ENCODE measurements at places on chromosomes 7 and 10.
A peak's percentile ranks its signal among the peaks of the same experiment; 100 is the strongest.

DNA sequence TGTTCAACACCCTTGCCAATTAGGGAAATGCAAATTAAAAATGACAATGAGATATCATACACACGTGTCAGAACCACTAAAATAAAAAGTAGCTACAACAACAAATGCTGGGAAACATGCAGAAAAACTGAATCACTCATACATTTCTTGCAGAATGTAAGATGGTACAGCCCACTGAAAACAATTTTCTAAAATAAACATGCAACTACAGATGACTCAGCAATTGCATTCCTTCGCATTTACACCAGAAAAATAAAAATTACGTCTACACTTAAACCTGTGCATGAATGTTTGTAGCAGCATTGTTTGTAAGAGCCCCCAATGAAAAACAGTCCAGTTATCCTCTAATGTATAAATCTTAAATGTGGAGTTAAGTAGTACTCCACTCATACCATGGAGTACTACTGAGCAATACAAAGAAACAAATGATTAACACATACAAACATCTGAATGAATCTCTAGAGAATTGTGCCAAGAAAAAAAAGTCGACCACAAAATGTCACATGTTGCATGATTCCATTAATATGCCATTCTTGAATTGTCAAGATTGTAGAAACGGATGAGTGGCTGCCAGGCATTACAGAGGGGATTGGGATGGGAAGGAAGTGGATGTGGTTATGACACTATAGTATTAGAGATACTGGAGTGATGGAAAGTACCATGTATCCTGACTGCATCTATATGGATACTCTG lies 134.6 kb upstream of the NPSR1 start:
- DNase-seq = no peak

- no peak for DNase-seq
Observed at GRCh38 chr7:73970801-73971229, 57.2 kb upstream of the ELN start.

DNA sequence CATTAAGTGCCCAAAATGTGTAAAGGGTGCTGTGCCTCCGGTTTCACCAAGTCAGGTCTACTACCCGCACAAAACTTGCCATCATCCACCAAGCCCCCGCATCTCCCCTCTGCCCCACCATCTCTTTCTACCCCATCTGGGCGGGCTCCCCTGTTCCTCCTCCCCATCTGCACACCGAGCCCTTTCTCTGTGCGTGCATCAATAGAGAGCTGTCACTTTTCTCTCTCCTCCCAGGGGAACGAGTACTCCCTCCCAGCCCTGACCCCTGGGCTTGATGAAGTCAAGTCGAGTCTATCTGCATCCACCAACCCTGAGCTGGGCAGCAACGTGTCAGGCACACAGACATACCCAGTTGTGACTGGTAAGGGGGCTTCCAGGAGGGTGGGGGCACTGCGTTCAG lies 63.5 kb downstream of the PAX2 start:
- no peak for DNase-seq

DNA sequence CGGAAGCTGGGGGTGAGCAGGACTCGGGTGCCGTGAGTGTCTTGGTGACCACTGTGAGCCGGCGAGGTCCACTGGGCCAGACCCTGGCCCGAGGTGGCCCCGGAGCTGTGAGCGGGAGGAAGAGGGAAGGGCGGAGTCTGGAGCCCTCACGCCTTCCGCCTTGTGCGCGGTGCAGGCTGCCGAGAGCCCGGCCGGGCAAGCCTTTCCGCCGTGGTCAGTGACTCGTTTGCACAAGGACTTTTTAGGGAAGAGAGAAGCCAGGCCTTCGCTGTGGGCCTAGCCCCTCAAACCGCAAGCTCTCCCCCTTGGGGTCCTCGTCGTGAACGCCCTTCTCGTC lies 40.9 kb upstream of the ZNF32 start:
- peak; percentile 10 for DNase-seq

DNA sequence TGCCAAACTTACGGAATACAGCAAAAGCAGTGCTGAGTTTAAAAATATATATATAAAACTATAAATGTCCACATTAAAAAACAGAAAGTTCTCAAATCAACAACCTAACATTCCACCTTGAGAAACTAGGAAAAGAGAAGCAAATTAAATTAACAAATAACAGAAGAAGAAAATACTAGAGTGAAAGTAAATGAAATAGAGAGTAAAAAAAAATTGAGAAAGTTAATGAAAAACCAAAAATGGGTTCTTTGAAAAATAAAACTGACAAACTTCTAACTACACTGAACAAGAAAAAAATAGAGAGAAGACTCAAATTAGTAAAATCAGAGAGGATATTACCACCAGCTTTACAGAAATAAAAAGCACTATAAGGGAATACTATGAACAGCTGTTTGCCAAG lies 22.1 kb downstream of the RASGEF1A start:
- DNase-seq = no peak

DNA sequence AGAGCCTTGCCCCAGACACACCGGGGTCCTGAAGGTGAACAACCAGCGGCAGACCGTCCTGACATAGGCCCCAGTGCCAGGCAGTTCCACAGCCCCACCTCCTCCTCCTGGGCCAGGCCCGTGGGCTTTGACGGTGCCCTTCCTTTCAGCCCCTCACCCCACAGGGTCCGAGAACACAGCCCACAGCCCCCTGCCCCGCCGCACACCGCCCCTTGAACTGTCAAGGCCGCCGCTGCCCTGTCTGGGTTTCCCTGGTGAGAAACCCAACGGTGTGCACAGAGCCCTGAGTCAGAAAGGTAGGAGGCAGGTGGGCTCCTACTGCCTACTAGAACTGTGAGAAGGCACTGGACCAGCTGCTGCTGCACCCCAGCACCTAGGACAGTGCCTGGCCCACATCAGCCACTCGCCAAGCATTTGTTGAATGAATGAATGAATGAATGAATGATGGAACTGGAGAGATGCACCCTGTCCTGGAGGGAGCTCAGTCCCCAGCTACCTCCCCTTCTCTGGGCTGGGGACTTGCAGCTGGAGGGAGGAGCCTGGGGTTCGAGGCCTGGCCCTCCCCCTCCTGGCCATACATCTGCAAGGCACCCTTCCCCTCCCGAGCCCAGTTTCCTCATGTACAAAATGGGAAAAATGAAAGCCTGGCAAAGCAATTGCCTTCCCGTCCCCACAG lies 117.9 kb downstream of the SLIT1 start:
- DNase-seq = no peak

- DNase-seq = no peak
Observed at GRCh38 chr7:70893422-70893821, 238.5 kb upstream of the GALNT17 start.

DNA sequence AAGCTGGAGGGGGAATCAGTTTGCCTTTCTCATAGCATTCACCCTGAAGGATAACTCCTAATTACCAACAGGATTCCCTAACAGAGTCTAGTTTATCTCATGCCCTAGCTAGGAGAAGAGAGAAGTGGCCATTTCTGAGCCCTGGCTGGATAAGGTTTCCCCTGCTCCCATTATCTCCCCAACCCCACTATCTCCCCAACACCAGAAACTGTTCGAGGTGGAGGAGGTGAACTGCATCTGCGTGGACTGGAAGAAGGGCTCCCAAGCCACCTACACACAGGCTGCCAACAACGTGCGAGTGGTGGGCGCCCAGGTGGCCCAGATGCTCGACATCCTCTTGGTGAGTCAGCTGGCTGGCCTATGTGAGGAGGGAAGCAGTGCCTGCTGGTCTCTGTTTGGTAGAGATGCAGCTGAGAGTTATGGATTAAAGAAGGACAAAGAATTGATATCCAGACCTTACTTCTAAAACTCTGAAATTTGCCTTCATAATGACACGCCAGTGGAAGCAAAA lies 3.8 kb downstream of the PNLIPRP1 start:
- DNase-seq = no peak

DNA sequence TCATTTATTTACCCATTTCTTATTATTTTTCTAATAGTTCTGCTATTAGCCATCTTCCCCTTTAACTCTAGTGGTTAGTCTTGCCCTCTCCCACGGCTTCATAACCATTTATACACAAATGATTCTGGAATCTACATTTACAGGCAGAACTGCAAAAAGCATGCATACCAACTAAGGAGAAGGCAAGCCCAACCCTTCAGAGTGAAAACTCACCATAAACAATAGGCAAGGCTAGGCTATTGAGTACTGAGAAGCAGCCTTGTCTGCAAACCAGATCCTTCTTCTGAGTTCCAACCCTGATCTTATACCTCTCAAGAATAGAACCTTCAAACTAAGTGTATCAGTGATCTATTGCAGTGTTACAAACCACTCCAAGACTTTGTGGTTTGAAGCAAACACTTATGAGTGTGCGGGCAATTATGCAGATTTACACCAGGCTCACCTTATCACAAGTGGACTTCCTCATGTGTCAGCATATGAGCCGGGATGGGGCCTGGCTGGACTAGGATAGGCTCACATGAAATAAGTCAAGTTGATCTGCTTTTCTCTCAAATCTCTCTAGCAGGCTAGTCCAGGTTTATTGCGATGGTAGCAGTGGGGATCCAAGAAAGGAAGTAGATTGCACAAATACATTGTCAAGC lies 896.9 kb upstream of the PHF14 start:
- no peak for DNase-seq

DNA sequence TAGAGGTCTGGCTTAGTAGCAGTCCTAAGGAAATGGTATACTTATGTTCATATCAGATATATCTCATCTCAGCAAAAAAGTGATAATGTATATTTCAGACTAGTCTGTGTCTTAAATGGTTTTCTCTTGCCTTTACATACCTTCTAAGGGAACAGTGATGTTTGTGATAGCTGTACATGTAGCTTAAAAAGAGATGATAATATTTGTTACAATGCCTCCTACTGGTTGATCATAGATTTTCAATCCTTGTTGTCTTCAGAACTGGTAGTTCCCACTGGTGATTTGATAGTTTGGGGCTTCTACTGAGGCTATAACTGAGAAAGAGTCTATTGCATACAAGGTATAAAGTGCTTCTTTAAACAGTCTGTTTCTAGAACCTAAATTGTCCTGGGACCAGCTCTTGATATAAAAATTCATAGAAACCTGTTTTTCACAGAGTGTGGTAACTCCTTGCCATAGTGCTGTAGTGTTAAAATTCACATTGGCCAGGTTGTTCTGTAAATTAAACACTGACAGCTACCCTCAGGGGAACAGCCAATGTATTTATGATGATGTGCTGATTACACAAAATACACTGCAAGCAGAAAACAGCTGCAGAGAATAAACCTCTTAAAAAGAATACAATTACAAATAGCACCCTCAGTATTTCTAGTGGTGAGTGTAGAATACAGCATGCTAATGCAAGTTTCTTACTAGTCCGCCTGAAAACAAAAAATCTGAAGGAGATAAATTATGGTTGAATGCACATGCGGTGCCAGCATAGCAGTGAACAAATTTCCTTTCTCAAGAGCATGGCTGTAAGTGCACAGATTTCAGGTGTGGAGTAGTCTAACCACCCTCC lies 90.3 kb downstream of the BTRC start:
- DNase-seq = no peak

DNA sequence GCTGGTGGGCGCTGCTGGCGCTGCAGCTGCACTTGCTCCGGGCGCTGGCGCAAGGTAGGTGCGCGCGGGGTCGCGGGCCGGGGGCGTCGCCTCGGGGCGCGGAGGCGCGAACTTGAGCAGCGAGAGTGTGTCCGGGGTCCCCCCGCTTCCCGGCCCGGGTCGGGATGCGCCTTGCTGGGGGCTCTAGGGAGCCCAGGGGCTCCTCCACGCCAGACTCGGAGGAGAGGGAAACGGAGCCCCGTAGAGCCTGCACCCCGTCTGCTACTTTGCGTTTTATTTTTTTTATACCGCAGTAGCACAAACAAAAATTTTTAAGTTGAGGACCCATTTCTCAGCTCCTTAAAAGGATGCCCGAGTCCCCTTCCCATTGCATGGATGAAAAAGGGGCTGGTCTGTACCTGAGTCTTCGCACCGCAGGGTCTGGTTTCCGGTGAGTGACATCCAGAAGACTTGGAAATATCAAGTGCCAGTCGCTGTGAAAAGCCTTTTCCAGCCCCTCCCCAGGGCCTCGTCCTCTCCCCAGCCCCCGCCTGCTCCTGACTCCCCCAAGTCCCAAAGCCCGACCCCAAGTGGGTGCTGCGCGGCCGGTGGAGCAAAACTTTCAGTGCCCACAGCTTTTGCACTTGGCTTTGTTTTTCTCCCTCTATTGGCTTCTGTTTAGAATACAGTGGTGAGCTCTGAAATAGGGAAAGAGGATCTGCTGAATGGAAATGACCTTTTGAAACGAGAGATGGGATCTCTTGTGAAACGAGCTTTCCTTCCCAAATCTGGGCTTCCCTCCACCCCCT lies 973 bp downstream of the SDK1 start:
- no peak for DNase-seq

DNA sequence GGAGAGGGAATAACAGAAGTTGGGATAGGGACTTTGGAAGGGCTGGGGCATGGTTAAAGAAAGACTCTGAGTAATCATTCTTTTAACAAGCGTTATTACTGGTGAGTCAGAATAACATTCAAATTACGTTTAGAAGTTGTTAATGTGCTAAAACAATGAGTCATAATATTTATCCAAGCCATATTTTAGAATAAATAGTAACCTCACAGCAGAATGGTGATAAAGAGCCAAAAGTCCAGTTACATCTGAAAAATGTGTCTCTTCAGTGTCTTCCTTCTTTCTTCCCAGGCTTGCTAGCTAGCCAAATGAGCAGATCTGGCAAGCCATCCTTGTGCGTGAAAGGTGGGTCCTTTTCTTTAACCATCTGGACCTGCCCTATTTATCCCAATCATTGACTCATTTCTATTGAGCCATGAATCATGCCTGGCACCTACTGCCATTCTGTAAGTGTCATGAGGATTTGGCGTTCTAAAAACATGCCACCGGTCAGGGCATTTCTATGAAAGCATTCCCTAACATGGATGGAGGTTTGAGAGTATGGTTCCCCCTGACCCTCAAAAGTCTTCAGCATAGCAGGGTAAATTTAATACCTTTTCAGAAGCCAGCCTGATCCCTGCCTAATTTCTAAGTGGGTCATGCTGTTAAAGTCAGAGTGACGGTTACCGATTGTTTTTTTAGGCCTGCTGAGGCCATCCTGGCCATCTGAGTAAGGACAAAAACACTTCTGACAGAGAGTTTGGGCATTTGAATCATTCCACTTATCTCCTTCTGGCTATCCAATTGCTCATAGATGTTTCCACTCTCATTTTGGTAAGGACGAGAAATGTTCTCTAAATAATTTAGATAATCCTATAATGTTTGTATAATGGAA lies 26.9 kb downstream of the MYPN start:
- DNase-seq = no peak

Measured in stimulated activated CD4-positive, alpha-beta T cell treated with anti-CD3 and anti-CD28 coated beads, Interleukin-1b, Interleukin-23, amount 100 ng/mL, for 48 hours (primary cell).